ENCODE measurements at places on chromosomes 1 and 21.

DNA sequence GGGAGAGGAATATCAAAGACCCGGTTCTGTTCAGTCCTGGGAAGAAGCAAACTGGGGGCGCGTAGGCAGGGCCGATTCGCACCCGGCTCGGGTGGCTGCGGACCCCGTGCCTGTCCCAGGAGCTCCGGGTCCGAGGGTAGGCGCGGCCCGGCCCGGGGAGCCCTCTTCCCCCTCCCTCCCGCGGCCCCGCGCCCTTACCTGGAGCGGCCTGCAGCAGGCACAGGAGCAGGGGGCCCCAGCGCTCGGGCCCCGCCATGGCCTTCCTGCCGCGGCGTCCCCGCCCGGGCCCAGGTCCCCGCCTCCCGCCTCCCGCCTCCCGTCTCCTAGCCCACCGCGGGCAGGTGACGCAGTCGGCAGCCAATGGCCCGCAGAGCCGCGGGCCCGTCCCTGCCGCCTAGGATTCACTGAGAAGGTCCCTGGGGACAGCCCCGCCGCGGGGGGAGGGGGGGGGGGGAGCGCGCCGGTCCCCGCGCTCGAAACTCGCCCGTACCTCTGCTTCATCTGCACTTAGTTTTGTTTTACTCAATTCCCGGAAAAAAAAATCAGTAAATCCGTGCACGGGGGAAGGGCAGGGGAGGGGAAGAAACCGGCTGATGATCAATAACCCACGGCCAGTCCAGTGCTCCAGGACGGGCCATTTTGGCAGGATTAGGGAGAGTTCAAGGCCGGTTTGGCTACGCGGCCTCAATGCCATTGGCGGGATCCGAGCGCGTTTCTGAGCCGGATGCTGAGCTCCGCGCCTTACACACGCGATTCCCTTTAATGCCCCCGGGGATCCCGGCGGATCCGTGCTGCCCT, at the start of gene IFNLR1:
Gene IFNLR1 (minus strand): TSS at position 297 of the 798 bp plus-strand sequence. CDS start 41 bp downstream, at position 256.
- DNase-seq = no peak

GRCh38 chr1:116847688-116848531, 61.8 kb upstream of the PTGFRN start:
- no peak for DNase-seq

DNA sequence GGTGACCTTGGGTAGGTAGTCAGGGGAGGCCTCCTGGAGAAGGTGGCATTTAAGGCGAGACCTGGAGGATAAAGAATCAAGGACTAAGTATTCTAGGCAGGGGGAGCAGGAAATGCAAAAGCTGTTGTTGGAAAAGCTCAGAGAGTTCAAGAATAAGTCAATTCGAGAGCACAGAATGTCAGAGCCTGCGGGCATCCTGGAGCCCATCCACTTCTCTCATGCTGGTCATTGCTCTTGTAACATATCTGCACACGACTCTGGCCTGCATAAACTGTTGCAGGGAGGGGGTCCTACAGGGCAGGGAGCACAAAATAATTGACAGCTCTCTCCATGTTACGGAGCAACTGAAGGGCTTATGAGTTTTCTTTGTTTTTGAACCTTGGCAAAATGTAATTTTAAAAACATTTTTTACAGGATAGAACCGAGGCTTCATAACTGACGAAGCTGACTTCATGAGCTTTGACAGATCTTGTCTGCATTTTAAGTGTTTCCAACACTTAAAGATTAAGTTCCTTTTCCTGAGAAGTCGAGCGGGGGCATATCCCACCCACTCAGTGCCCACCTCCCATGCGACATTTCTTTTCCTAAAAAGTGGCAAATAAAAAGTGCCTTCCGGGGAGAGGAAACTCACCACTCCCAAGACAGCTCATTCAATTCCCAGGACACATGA, 4.2 kb downstream of the PLA2G5 start:
- DNase-seq = peak; percentile 11

DNA sequence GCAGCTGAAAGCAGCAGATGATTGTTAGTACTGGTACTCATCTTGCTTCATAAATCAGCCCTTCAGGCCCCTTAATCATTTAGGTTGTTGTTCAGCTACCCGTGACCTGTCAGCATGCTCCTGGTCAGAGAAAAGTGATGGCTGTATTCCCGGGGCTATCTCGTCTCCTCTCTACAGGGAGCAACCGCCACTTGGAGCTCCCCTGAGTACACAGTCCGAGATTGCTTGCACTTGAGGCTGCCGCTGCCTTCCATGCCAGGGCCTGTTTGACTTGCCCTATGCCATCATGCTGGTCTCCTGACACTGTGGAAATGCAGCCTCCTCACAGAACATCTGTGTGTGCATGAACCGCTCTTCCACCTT, 97.5 kb downstream of the SPATA46 start:
- no peak for DNase-seq

GRCh38 chr1:226700861-226701260, 38.2 kb downstream of the ITPKB start:
- DNase-seq = no peak

- no peak for DNase-seq
These were observed 336.6 kb upstream of the LYPLAL1 start for GRCh38 chr1:218837051-218837450.

DNA sequence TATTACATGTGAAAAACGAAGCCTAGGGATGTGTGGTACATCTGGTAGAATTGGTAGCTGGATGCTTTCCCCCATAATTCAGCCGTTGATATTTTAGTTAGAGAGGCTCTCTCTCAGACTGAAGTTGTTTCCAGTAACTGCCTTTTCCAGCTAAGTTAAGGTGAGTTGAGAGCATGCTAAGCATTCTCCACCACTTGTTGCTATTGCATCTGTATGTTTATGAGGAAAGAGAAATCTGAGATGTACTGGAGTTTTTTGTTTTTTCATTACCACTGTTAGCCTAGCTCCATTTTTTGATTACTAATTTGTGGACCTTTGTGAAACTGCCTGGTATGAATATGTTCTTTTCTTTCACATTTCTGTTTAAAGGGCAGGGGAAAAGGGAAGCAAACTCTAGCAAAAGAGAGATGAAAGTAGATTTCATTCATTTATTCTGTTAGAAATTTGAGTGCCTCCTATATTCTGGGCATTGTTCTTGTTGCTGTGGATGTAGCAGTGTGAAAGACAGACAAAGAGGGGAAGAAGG, 189.9 kb upstream of the CACYBP start:
- no peak for DNase-seq

DNA sequence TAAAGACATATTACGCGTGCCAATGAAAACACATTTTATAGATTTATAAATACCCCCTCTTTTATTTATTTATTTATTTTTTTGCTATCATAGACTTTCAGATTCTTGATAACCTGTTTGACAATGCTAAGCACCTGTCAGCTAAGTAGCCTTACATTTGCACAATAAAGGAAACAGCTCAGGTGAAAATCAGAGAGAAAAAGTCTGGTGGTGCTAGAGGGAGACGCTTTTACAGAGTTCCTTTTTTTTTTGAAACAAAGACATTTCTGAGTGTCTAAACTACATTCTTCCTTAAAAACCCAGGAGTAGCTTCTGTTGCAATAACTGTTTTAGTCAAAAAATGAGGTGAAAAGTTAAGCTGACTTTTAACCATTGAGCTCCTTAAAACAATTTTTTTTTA, 1611.6 kb downstream of the NCAM2 start:
- no peak for DNase-seq

DNA sequence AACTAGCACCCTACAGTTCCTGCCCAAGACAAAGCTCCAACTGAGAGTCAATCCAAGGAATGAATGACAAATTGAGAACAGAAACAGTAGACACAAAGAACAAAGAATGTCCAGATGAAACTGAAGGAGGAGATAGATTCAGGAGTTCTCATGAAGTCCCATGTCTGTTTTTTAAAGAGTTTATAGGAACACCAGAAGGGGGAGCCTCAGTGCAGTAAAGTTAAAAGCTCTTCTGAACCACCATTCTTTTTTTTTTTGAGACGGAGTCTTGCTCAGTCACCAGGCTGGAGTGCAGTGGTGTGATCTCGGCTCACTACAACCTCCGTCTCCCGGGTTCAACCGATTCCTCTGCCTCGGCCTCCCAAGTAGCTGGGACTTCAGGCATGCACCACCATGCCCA, 323.6 kb downstream of the MRPL39 start:
- no peak for DNase-seq
